ENCODE measurements at places on chromosomes 13 and 19.

- ATAC-seq: no peak
Measured at GRCh38 chr13:34611671-34612070, 330.4 kb upstream of the NBEA start.

GRCh38 chr13:40247845-40248244 lies 418.6 kb downstream of the FOXO1 start:
- ATAC-seq: peak; percentile 71

- no peak for ATAC-seq
Measured at GRCh38 chr19:3710265-3710812, 2.2 kb downstream of the TJP3 start.

DNA sequence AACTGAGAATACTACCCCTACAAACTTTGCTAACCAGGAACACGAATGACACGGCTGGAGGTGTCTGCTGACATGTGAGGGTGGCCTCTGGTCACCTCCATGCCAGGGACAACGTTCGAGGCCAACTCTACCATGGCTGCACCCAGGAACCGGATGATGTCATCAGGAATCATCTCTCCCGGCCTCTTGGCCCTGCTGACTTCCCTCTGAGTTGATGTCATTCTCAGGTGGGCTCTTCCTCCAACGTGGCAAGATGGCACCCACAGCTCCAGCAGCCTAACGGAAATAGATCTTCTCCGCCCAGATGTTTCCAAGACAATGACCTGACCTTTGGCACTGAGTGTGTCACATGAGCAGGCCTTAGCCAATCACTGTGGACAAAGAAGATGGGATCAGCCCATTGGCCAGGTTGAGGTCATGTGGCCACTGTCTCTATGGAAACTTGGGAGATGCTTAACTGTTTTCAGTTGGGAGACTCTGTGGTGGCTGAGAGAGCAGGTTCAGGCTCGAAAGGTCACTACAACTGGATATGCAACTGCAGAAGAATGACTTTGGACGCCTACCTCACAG lies 15.0 kb downstream of the MBD3L2B start:
- ATAC-seq: no peak

DNA sequence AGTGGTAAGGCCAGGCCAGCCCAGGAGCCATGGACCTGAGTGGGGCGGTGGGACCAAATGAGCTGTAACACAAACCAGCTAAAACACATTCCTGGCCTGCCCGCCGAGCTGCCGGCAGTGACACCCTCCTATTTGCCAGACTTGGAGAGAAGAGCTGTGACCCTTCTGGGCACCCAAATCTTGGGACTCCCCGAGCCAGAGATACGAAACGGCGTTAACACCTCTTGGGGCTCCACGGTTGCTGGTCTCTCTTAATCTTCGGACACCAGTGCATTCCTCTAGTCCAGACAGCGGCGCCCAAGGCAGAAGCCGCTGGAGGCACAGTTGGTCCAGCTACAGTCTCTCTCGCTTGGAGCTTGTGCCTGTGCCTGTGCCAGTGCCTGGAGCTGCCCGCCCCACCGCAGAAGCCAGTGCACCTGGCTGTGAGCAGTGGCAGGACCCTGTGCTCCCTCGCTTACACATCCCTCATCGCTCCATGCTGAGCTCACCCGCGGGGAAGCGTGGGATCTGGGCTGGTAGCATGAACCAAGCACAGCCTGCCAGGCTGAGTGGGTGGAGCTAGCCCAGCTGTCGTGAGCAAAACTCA lies 147.2 kb upstream of the KLHL1 start:
- no peak for ATAC-seq

DNA sequence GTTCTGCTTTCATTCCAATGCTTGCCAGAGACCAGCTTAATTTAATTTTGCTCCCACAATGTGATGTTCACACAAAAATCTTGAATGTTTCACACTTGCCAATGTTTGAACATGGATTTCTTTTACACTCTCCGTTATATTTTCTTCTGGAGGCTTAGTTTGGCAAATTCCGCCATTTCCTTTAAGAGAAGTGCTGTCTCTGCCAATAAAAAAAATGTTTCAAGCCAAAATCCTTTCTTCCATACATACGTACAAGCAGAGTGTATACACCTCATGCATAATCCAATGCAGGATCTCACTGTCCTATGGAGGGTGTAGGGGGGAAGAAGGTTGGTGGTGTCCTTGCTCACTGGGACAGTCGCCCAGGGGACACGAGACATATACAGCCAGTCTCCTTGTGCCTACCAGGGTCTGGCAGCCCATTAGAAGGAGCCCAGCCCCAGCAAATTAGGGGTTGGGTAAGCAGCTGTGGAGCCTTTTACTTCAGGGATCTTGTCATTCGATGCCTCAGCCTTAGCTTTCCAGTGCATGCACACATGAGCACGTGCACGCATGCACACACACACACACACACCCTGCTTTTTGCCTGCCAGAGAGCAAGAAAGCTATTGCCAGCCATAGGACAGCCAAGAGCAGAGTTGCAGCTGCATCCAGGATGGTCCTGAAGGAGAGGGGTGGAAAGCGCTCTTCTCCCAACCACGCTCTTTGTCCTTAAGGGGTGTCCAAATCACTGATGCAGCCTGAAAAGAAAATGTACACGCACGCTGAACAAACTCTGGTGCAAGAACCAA lies 208.3 kb downstream of the FOXO1 start:
- no peak for ATAC-seq

DNA sequence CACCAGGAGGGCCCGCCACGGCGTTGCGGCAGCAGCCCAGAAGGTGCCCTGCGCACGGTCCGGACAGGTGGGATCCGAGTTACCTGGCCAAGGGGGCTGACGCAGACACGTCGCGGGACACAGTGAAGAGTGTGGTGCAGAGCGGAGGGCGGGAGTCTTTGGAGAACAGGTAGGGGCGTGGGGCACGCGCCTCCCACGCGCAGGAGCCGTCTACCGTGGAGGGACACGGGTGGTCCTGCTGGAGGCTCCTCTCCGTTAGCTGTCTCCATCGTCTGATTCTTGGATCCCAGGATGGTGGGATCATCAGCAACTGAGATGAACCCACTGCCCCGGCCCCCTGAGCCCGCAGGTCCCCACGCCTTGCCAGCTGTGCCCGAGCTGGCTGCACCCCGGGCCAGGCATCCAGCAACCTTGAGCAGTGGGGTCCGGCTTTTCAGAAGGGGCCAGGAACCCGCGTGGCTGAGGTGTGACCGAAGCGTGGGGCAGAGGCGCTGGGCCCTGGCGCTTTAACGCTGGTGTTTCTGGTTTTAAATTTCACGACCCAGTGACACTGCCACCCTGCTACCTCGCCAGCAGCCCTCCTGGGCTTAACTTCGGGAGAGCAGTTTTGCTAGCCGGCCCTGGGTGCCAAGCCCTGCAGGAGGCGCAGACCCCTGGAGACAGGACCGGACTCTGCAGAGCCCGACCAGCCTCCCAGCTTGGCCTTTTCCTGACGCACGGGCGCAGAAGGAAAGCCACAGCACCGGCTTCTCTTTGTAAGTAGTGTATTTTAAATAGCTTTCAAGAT lies 7.3 kb downstream of the FGF22 start:
- no peak for ATAC-seq

DNA sequence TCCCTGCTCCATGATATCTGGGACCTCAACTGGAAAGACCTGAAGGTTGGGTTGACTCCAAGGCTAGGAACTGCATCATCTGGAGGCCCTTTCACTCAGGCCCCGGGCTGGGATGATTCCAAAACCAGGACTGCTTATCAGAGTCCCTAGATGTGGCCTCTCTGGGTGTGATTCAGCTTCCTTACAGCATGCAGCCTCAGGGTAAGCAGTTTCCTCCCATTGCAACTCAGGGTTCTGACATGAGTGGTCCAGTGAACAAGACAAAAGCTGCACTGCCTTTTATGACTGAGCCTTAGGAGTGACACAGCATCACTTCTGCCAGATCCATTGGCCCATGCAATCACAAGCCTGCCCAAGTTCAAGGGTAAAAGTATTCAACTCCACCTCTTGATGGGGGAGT lies 502.8 kb downstream of the COG6 start:
- ATAC-seq: peak; percentile 76

- peak; percentile 24 for ATAC-seq
Measured at GRCh38 chr13:76864259-76864658, 21.9 kb downstream of the KCTD12 start.

DNA sequence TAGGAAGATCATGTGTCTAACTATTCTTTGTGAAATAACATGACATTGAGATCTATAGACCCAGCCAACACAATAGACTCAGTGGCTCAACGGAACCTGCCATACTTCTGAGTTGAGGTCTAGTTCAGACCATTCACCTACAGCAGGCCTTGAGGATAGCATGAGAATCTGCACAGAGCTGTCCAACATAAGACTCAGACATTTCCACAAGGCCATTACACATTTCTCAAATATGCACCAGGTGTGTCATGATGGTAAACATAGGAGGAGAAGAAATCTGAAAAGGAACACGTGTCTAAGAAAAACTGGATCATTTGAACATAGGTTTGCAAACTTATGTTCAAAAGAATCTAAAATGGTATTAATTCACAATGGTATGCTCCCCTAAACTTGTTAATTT lies 421.4 kb downstream of the SLITRK6 start:
- ATAC-seq: no peak

- no peak for ATAC-seq
Measured at GRCh38 chr13:40553356-40553755, 113.1 kb downstream of the FOXO1 start.

DNA sequence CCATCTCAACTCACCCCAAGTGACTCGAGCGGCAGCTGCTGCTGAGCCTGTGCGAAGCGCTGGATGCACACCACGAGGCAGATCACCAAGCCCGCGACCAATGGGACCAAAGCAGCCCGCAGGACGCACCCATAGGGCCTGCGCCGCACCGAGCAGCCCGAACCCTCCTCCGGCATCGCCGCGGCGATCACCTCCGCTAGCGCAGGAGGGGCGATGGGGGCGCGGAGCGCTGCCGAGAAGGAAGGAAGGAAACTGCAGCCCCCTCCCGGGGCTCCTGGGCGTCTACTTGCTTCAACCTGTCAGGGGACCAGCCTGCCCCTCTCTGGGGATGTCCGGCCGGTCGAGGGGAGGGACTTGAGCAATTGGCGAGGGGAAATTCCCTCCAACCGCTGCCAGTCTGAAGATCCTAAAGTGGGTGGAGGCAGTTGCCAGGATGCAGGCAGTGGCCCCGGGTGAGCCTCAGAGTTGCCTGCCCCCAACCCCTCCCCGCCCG lies at the start of gene CD70:
CD70 (minus strand) TSS at position 324 of the 493 bp plus-strand sequence; CDS start at position 176, 148 bp downstream.
- ATAC-seq: peak; percentile 67

- ATAC-seq: no peak
Measured at GRCh38 chr19:45345506-45345860, 4.9 kb downstream of the KLC3 start.

DNA sequence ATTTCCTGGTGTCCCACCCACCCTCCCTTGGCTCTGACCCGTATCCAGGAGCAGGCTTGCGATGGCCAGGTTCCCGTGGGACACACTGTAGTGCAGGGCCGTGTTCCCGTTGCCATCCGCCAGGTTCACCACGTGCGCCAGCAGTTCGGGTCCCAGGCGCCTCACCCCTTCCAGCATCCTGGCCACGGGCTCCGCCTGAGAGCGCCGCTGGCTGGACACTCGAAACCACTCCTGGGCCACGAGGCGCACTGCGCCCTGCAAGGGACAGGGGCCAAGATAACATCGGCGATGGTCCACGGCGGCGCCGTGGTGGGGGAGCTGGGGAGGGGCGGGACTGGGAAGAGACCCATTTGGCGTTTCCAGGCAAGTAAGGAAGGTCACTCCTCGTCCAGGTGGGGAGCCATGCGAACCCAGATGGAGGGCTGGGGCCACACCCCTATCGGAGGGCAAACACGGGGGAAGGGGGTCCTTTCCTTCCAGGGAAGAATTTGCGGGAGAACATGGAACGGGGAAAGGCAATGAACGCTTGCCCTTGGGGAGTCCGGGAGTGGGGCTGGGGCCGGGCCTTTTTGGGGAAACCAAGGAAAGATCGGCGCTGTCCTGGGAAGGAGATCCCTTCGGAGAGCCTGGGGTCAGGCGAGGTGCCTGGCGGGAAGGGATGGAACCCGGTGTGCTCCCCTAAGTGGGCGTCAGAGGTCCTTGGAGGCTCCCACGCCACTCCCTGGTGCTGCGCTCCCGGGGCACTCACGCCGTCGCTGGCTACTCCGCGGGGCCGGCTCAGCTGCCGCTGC lies 9.9 kb downstream of the KANK3 start:
- no peak for ATAC-seq

DNA sequence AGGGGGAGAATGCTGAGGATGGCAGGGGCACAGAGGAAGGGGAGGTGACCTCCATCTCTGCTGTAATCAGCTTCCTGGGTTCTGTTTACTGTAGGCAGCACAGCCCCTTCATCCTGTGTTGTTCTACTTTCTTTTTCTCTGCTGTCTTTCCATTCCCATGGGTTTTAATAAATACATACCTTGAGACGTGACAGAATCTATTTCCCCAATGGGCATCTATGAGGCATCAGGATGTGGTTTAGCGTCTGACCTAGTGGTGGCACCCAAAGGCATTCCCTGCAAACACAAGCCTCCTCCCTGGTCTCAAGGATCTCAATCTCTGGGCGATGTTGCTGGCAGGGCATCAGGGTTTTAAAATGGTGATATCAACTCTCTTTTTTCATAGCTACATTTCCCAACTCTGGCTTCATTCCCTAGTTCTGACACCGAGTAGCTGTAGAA lies 60.8 kb downstream of the ALOX5AP start:
- ATAC-seq: peak; percentile 65

DNA sequence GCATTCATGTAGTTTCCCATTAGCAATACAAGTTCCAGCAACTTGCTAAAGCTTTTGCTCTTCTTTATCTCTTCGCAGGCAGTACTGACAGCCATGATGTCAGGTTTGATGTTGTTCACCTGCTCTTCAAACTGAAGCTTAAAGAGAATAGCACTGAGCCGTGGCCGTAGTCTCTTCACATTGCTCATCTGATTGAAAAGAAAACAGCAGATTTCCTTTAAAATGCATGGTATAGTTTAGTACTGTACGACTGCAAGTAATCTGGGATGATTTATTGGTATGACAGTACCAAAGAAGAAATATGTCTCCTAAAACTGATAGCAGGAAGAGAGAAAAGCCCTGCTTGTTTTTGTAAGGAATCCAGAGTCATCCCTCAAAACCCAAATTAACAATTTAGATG lies 284.4 kb downstream of the DIAPH3 start:
- no peak for ATAC-seq

- ATAC-seq: no peak
Measured at GRCh38 chr19:54369082-54369687, 4.5 kb upstream of the LAIR1 start.

- no peak for ATAC-seq
Measured at GRCh38 chr13:31927219-31927653, 104.3 kb upstream of the FRY start.

DNA sequence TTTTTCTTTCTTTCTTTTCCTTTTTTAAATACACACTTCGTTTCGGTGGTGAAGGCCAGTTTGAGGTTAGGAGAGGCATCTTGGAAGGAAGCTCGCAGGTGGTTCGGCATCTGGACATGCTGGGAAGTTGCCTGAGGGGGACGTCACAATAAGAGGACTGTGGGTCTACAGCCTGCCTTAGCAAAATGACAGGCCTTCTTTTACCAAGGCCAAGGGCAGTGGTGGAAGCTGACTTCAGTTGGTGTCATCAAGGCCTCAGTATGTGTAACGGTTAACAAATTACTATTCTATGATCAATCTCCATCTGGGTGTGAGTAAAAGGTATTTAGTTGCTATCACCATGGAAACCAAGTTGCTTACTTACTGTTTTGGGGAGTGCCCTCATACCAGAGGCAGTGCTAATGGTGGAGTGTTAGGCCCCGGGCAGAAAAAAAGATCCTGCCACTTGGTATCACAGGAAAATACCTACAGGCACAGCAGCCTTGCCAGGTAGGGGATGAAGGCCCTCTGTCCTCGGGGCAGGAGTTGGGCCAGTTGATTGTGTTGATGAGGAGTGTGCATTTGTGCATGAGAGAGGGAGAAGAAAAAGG lies 10.3 kb downstream of the ACTN4 start:
- peak; percentile 61 for ATAC-seq

All from activated T-helper 17 cell treated with anti-CD3 and anti-CD28 coated beads, Interleukin-2, amount 50 U/mL, for 72 hours (primary cell).